ENCODE measurements at places on chromosomes 16 and 17. TPM values are rescaled to one million over a fixed set of nuclear protein-coding genes. Genes with fewer than 3 reads are reported as not detected.

Gene SDK2
- total RNA-seq: 12.9 TPM

Gene C17orf67
- 5.1 TPM for total RNA-seq

GRCh38 chr16:71974068-71974818 lies 26.0 kb downstream of the PKD1L3 start:
- DNase-seq: no peak

GRCh38 chr17:10120109-10120485 lies 78.3 kb downstream of the GAS7 start:
- DNase-seq: no peak

- DNase-seq: no peak
Observed at GRCh38 chr16:89599451-89599858, 14.0 kb upstream of the DPEP1 start.

- peak; percentile 57 for DNase-seq
Observed at GRCh38 chr16:50627419-50627818, 53.7 kb downstream of the SNX20 start.

- DNase-seq: no peak
Observed at GRCh38 chr16:66970775-66971720, 10.0 kb downstream of the CES3 start.

DNA sequence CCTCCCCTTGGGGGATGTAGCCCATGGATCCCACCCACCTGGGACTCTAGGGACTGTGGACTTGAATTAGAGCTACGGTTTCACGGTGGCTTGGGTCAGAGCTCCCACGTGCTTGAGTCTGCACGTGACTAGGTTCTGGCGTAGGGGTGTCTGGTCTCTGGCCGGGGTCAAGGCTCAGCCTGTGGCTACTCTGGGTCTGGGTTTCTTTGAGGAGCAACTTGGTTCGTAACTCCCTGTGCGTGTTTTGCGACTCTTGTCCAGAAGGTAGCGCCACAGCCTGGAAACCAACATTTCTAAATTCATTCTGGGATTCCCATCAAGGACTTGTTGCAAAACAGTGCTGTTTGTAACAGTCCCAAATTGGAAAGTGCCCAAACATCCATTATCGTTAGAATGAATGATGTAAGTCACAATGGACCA lies 470 bp upstream of the GGT6 start:
- DNase-seq: no peak

GRCh38 chr17:180381-181244 lies 837 bp downstream of the DOC2B start:
- no peak for DNase-seq

Measured in mucosa of gallbladder (tissue), 1 donor.